ENCODE measurements at places on chromosomes 1 and 21.
A peak's percentile ranks its signal among the peaks of the same experiment; 100 is the strongest.

- no peak for DNase-seq
These were observed 383.0 kb upstream of the PTBP2 start for GRCh38 chr1:96338622-96339021.

GRCh38 chr1:56970280-56970679, 4.5 kb upstream of the C8B start:
- DNase-seq: no peak

GRCh38 chr1:42420121-42420520, 35.7 kb downstream of the ZMYND12 start:
- no peak for DNase-seq

- no peak for DNase-seq
These were observed 20.6 kb upstream of the KIF26B start for GRCh38 chr1:245133995-245134715.

GRCh38 chr1:97780884-97781283, 139.9 kb downstream of the DPYD start:
- no peak for DNase-seq

DNA sequence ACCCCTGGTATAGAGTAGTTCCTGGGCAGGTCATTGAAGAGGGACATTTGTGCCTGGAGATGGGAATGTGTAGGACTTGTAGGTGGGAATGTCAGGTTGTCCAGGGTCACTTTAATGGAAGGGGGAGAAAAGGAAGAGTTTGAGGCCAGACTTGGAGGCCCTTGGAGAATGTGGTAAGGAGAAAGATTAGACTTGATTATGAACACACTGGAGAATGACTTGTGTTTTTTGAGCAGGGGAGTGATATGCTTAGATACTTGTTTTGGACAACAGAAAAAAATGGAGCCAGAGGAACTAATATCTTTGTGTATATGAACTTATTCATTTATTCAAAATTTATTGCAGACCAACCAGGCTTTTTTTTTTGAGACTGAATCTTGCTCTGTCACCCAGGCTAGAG, 17.9 kb downstream of the ELAPOR1 start:
- no peak for DNase-seq

DNA sequence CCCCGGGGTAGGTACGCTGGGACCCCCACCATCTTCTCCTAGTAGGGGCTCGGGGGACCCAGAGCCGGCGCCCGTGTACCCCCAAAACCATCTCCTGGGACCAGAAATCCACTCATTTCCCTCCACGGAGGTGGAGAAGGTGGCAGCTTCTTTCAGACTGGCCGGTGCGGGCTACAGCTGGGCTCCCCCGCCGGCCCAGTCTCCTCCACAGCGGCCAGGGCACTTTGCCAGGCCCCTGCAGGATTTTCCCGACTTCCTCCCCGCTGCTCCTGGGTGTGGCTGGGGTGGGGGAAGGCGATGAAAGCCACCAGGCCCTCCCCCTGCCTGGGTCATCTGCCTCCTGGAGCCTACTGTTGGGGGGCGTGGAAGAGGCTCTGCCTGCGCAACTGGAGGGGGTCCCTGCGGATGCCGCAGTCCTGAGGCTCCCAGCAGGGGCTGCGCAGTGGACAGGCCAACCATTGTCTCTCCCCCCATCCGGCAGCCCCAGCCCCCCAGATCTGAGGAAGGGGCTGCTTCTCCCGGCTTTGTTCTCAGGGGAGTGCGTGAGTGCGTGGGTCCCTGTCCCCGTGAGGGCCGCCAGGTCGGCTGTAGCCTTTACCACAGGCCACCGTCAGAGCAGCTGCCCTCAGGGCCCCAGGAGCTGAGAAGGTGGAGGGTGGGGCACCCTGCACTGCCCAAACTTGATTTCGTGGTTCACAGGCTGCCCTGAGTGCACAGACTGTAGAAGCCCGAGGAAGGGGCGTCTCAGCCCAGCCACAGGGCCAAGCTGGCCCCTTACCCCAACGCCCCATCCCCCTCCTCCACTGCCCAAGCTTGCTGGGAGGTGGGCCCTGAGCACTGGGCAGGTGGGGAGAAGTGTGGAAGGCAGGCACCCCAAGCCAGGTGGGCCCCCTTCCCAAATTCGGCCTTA, 1.3 kb downstream of the AGRN start:
- DNase-seq: no peak

- no peak for DNase-seq
These were observed 165.4 kb upstream of the KCNK2 start for GRCh38 chr1:214917081-214917635.

DNA sequence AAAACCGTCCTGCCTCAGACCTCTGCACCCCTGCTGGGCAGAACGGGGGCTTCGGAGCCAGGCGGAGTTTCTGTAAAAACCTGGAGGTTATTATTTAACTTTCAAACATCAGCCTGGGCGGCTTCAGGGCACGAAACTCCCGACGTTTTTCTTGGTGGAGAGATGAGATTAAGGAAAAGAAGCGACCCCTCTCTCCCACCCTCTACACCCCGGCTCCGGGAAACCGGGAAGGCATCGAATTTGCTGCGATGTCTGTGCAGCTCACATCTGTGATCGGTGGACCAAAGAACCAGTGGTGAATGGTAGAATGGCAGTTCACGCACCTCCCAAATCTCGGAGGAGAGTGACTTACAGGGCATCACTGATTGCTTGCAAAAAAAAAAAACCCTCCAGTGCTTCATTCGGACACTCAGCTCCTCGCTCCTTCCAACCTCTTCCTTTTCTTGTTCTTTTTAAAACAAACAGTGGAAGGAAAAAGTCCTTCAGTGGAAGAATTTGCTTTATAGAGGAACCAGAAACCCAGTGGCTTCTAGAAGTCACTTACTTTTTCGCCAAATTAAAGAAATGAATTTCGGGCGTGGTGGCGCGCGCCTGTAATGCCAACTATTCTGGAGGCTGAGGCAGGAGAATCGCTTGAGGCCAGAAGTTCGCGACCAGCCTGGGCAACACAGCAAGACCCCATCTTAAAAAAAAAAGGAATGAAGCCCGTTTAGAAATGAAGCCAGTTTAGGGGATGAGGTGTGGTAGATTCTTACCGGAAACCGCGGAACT, 884 bp downstream of the PHACTR4 start:
- DNase-seq: no peak

- no peak for DNase-seq
These were observed 56.1 kb downstream of the ALPL start for GRCh38 chr1:21565285-21565684.

GRCh38 chr1:206769304-206769731, 1.3 kb upstream of the IL19 start:
- DNase-seq: peak; percentile 54

DNA sequence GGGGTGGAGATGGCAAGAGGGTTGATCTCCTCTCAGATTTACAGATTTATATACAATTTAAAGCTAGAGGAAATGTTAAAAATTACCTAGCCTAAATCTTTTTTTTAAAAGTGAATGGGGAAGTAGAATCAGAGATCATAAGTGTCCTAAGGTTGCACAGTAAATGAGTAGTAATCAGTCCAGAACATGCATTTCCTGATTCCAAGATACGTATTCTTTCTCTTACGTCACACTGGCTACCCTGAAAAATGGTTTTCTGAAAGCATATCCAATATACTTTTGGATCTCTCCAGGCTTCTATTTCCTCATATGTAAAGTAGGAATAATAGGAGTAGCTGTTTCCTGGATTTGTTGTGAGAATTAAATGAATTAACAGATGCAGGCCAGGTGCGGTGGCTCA, 11.7 kb downstream of the GADD45A start:
- no peak for DNase-seq

DNA sequence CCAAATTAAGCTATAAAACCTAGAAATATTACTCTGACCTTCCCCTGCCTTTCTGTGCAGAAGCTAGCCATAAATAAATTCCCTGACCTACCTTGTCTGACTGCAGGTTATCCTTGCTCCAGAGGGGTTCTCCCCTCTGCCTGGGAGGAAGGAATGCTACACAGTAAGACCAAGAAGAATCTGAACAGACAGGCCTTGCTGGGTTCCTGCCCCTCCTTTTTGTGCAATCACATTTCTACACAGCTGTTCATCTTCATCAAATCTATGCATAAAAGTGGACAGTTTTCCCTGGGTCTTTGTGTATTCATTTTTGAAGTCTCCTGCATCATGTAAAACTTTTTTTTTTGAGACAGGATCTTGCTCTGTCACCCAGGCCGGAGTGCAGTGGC, 50.6 kb downstream of the DNTTIP2 start:
- DNase-seq: no peak

GRCh38 chr1:240107058-240107684, 15.5 kb downstream of the FMN2 start:
- no peak for DNase-seq

DNA sequence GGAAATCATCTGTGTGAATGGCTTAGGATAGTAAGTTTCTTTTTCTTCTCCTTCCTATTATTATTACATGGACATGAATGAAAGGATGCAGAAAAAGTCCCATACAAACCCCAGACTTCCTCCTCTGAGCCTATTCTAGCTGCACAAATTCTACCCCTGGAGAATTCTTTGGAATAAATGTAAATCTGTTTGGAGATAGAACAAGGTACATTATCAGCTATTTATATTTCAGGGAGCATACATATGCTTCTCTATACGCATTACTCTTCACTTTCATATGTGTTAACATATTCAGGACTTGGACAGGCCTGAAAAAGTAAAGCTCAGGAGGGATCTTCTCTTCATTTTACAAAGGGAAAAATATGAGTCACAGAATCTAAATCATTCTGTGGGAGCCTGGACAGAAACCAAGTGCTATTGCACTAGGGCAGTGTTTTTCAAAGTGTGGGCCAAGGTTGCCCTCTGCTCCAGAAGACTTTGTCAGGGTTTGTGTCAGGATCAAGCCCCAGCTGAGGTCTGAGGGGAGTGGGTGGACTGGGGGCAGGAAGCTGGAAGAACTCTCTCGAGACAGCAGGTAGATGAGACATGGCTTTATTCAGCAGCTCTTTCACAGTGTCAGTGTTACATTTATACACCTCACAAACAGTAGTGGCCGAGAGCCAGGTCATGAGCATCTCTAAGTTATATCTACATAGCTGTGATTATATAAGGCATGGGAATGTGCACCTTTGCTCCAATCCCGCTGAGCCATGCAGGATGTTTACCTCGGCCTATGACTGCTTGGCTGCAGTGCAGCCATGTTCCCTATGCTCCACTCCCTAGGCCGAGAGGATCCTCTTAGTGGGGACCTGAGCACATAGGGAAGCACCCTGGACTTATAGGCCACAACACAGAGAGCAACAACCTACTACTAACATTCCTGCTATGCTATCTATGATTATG, 114.3 kb downstream of the GDAP2 start:
- no peak for DNase-seq

DNA sequence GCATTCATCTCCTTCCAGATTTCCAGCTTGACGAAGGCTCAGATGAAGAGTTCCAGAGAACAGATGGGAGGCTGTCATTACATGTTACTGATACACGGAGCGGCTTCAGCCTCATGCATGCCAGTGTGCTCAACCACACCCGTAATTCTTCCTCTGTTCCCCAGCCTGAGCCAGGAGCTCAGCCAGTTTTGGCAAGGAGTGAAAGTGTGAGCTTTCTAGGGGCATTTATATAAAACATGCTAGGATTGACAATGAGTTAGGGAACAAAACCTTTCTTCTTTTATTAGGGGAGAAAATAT, 290.4 kb upstream of the PLXNA2 start:
- no peak for DNase-seq

DNA sequence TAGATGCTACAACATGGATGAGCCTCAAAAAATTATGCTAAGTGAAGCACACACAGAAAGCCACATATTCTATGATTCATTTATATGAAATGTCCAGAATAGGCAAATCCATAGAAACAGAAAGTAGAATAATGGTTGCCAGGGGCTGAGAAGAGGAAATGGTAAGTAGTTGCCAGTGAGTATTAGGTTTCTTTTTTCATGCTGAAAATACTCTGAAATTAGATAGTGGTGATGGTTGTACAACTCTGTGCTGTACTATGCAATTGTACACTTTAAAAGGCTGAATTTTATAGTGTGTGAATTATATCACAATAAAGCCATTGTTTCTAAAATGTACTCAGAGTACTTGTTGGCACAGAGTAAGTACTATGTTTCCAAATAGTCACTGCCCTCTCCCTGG, 15.5 kb upstream of the GFI1 start:
- no peak for DNase-seq

GRCh38 chr21:46650476-46651098, 15.1 kb downstream of the PRMT2 start:
- DNase-seq: no peak

GRCh38 chr1:152681616-152682015, 4.3 kb upstream of the LCE2B start:
- DNase-seq: no peak

- no peak for DNase-seq
These were observed 46.0 kb downstream of the UBIAD1 start for GRCh38 chr1:11318982-11319381.

DNA sequence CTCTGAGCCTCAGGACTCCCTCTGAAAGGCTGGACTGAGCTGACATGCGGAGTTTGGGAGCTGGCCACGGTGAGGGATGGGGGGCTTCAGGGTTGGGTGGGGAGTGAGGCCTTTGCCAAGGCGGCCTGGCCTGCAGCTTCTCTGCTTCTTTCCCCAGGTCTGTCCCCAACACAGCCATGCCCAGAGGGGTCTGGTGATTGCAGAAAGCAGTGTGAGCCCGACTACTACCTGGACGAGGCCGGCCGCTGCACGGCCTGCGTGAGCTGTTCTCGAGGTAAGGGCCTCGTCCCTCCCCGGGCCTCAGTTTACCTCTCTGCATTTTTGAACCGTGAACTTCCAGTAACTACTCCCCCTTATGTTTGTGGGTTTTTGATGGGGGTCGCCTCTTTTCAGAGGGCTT, 48.6 kb downstream of the TNFRSF8 start:
- DNase-seq: no peak

DNA sequence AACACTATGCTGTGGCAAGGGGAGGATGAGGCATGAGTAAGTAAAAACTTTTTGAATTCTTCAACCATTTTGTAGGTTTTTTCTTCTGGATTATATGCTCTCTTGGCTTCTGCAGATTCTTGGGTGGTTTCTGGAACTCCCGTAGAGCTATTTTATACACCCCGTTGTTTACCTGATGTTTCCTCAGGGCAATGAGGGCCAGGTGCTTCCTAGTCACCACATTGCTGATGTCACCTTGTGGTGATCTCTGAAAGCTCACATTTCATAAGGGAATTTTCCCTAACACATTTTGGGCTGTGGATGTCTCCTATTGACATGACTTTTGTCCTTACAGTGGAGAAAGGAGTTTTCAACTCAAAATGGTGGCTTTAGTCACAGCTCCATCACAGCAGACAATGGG, 356.6 kb downstream of the PLA2G4A start:
- DNase-seq: no peak

DNA sequence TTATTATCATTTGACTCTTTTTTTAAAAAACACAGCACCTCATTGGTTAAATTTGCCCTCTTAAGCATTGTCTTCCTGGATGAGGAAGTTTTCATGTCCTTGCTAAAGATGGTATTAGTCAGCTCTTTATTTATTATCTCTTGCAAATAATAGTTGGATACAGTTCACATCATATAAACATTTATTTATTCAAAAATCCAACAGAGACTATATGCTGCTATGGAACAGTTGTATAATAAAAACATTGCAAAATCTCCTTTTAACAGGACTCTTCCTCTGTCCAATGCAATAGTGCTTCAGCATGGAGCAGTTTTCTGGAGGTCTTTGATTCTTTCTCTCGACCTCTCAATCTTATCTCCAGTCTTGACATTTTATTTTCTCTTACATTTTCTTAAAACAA, 49.5 kb upstream of the VCAM1 start:
- DNase-seq: no peak
